ENCODE measurements at places on chromosomes 3 and 15.

DNA sequence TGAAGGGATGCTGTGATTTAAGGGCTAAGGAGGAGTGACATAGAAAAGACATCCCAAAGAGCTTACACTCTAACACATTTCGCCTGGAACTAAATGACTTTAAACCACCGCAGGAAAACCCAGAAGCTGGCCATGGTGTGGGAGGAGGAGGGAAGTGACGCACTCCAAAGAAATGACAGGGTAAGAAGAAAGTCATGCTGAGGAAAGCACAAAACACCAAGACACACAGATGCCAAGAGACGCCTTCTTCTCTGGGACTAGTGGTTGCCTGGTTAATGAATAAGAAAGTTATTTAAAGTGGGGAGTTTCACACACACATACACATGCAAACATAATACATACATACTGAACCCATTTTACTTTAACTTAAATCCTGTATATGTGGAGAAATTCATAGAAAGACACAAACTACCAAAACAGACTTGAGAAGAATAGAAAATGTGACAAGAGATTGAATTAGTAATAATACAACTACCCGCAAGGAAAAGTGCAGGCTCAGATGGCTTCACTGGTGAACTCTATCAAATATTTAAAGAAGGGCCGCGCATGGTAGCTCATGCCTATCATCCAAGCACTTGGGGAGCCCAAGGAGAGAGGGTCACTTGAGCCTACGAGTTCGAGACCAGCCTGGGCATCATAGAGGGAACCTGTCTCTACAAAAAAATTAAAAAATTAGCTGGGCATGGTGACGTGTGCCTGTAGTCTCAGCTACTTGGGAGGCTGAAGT lies 125.5 kb downstream of the NSMCE3 start:
- no peak overlapping the region for H3K4me3 ChIP-seq
- DNase-seq: no peak
- H3K27ac ChIP-seq: no peak overlapping the region
- no peaks in the 10 kb centered on the region for H3K36me3 ChIP-seq
- peaks cover 13% of the 10 kb centered on the region for H3K4me1 ChIP-seq

DNA sequence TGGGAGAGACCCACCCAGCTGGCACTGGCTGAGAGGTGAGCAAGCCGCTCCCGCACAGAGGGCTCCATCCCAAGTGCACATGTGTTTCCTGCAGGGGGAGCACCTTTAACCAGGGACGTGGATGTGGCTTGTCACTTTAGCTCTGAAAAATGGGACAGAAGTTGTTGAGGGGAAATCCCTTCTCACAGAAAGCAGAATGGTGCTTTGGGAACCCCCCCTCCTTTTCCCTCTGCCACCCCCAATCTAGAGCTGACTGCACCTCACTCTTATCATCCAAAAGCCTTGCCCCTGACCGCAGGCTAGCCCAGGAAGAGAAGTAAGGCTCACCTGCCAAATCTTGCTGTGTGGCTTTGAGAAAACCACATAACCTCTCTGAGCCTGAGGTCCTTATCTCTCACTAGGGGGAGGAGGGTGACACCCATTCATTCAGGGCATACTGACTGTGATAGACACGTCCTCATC lies 77.9 kb downstream of the RPN1 start:
- H3K4me1 ChIP-seq: peaks cover 18% of the 10 kb centered on the region
- no peaks in the 10 kb centered on the region for H3K36me3 ChIP-seq
- peak; percentile 50 for DNase-seq
- peak overlapping the region; percentile 68 for H3K27ac ChIP-seq

DNA sequence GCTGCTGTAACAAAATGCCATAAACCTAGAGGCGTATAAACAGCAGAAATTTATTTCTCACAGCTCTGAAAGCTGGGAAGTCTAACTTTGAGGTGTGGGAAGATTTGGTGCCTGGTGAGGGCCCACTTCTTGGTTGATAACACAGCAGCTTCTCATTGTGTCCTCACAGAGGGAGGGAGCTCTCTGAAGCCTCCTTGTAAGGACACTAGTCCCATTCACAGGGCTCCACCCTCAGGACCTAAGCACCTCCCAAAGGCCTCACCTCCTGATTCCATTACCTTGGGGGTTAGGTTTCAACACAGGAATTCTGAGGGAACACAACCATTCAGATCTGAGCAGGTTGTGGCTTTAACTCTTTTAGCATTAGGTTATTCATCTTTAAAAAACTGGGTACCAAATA lies 380.3 kb upstream of the ATP10A start:
- DNase-seq: no peak
- H3K4me3 ChIP-seq: no peak overlapping the region
- no peaks in the 10 kb centered on the region for H3K27me3 ChIP-seq
- no peaks in the 10 kb centered on the region for H3K36me3 ChIP-seq

DNA sequence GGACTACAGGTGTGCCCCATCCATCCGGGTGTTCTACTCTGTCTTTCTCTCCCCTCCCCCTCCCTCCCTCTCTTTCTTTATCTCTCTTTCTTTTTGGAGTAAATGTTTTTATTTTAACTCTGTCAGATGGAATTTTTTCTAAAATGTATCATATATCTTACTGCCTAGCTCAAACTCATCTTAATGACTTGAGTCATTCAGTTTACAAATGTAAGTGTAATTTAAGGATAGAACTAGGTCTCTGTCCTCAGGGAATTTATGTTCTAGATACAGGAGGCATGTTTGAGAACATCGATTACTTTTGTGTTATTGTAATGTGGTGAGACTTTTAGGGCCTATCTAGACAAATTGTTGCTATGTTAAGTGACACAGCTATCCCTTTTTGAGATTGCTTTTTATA lies 3.5 kb downstream of the TBC1D23 start:
- no peak for DNase-seq
- H3K4me1 ChIP-seq: peaks cover 67% of the 10 kb centered on the region
- no peak overlapping the region for H3K4me3 ChIP-seq
- H3K27ac ChIP-seq: peak overlapping the region; percentile 34
- peaks cover 7% of the 10 kb centered on the region for H3K36me3 ChIP-seq

DNA sequence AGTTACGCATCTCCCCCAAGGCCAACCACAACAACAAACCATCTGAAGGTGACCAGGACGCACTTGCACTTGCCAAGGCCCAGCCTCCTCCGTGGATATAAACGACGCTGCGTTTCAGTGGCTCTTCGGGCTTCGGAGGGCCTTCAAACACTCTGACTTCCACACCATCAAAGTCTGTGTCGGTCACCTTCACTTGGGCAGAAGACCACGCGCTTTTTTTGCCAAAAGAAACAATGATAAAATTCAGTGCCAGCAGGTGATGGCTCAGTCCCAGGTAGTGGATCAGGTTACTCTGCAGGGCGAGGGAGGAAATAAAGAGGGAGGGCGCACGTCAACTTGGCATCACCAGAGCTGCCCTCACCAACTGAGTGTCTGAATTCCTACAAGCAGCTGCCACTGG lies 63.0 kb downstream of the NCEH1 start:
- no peaks in the 10 kb centered on the region for H3K4me1 ChIP-seq
- no peak overlapping the region for H3K27ac ChIP-seq
- H3K27me3 ChIP-seq: no peaks in the 10 kb centered on the region
- no peak for DNase-seq
- H3K4me3 ChIP-seq: no peak overlapping the region
- peaks cover 2% of the 10 kb centered on the region for H3K36me3 ChIP-seq

GRCh38 chr15:69338535-69339213 lies 40.0 kb downstream of the PAQR5 start:
- no peak overlapping the region for H3K27ac ChIP-seq
- no peak for DNase-seq
- peaks cover under 1% of the 10 kb centered on the region for H3K27me3 ChIP-seq
- H3K36me3 ChIP-seq: no peaks in the 10 kb centered on the region
- H3K4me3 ChIP-seq: no peak overlapping the region

DNA sequence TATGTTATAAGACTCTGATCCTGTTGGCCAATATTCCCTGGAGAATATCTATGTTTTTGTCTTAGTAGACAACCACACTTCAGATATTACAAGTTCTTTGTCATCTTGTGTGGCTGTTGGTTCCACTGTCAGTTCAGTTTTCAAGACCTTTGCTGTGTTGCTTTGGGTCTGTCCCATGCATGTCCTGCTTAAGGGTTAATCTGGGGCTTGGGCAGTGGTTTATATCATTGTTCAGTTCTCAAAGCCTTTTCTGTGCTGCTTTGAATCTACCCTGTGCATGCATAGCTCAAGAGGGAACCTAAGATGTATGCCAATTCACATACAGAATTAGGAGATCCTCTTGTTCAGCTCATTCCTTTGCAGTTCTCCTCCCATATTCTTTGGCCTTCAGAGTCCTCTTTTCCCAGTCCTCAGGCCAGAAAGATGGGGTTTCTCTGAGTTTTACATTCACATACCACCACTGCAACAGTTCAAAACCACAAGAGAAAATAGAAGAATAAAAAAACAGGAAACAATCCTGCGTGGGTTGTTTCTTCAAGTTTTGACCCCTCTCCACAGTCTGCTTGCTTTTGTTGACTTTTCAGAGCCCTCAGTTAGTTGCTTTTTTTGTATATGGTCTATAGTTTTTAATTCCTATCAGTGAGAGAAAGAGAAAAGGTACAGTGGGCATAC lies 21.6 kb downstream of the BUB1B start:
- H3K4me3 ChIP-seq: no peak overlapping the region
- no peaks in the 10 kb centered on the region for H3K27me3 ChIP-seq
- no peak for DNase-seq
- H3K4me1 ChIP-seq: peaks cover 25% of the 10 kb centered on the region
- peaks cover 79% of the 10 kb centered on the region for H3K36me3 ChIP-seq

DNA sequence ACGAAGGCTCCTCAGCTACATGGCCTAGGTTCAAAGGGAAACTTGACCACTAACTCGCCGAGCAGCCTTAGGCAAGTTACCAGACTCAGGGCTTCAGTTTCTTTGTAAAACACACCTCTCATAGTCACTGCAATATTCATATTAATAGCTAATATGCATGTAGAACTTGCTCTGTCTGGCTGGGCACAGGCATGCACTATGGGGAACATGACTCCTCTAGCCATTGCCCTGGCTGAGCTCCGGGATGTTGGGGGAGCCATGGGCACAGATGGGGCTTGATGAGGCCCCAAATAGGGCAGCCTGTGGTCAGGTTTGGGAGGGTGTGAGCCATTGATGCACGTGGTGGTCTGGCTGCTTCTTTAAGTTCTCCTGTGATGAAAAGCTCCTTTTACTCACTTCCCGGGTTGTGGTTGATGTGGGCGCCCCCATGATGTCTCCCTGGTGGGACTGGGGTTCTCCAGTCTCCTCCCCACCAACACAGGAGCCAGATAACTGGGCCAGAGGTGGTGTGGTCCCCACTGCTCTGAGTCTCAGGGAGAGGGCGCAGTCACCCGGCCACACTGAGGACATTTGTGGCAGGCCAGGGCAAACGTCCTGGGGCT lies 29.4 kb upstream of the DUSP7 start:
- DNase-seq: no peak
- no peaks in the 10 kb centered on the region for H3K36me3 ChIP-seq
- no peaks in the 10 kb centered on the region for H3K27me3 ChIP-seq
- H3K27ac ChIP-seq: peak overlapping the region; percentile 82
- H3K4me1 ChIP-seq: peaks cover 25% of the 10 kb centered on the region
- H3K4me3 ChIP-seq: no peak overlapping the region

GRCh38 chr3:119494597-119494996 lies 3.8 kb upstream of the TIMMDC1 start:
- peaks cover 60% of the 10 kb centered on the region for H3K36me3 ChIP-seq
- no peak overlapping the region for H3K4me3 ChIP-seq
- H3K27ac ChIP-seq: no peak overlapping the region
- H3K4me1 ChIP-seq: peaks cover 36% of the 10 kb centered on the region

GRCh38 chr15:63587527-63587926 lies 9.7 kb upstream of the FBXL22 start:
- no peak overlapping the region for H3K4me3 ChIP-seq
- H3K27me3 ChIP-seq: no peaks in the 10 kb centered on the region
- H3K4me1 ChIP-seq: peaks cover 43% of the 10 kb centered on the region
- no peak for DNase-seq
- no peak overlapping the region for H3K27ac ChIP-seq
- H3K36me3 ChIP-seq: peaks cover 99% of the 10 kb centered on the region

- no peak for DNase-seq
- H3K4me3 ChIP-seq: no peak overlapping the region
- peaks cover 8% of the 10 kb centered on the region for H3K4me1 ChIP-seq
- peaks cover 57% of the 10 kb centered on the region for H3K36me3 ChIP-seq
- no peaks in the 10 kb centered on the region for H3K27me3 ChIP-seq
- H3K27ac ChIP-seq: no peak overlapping the region
Observed at GRCh38 chr3:43706342-43706741, 15.6 kb downstream of the ABHD5 start.

DNA sequence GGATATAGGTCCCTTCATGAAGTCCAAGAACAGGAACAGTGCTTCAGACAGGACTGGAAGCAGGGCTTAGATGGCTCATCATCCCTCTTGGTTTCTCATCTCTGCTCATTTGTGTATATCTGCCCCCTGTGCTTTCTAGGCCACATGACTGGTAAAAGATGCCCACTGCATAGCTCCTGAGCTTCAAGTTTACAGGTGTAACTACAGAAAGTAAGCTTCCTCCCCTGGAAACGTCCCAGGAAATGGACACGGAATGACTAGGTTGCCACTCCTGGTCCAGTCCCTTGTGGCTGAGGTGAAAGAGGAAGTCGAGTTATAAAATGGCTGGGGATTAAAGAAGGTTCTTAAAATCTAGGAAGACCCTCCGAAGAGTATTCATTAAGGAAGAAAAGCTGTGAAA lies 32.5 kb downstream of the MYO5A start:
- no peaks in the 10 kb centered on the region for H3K27me3 ChIP-seq
- no peak overlapping the region for H3K4me3 ChIP-seq
- no peaks in the 10 kb centered on the region for H3K36me3 ChIP-seq
- peaks cover 30% of the 10 kb centered on the region for H3K4me1 ChIP-seq
- no peak overlapping the region for H3K27ac ChIP-seq

DNA sequence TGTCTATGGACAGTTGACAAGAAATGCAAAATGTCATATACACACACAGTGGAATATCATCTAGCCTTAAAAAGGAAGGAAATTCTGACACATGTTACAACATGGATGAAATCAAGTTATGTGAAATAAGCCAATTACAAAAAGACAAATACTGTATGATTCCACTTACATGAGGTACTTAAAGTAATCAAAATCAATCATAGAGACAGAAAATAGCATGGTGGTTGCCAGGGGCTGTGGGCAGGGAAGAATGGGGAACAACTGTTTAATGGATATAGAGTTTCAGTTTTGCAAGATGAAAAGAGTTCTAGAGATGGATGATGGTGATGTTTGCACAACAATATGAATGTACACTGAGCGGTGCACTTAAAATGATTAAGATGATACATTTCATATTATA lies 613.8 kb upstream of the ZNF385D start:
- H3K27me3 ChIP-seq: no peaks in the 10 kb centered on the region
- H3K4me1 ChIP-seq: no peaks in the 10 kb centered on the region
- no peak overlapping the region for H3K4me3 ChIP-seq
- H3K36me3 ChIP-seq: no peaks in the 10 kb centered on the region
- no peak overlapping the region for H3K27ac ChIP-seq

GRCh38 chr3:58353722-58354553 lies 21.2 kb downstream of the PXK start:
- H3K4me1 ChIP-seq: peaks cover 65% of the 10 kb centered on the region
- DNase-seq: no peak
- no peaks in the 10 kb centered on the region for H3K27me3 ChIP-seq
- peak overlapping the region; percentile 83 for H3K27ac ChIP-seq

All from activated T-cell treated with anti-CD3 and anti-CD28 coated beads, Interleukin-2, amount 50 U/mL, for 24 hours (primary cell).